ENCODE measurements at places on chromosomes 4 and X.

DNA sequence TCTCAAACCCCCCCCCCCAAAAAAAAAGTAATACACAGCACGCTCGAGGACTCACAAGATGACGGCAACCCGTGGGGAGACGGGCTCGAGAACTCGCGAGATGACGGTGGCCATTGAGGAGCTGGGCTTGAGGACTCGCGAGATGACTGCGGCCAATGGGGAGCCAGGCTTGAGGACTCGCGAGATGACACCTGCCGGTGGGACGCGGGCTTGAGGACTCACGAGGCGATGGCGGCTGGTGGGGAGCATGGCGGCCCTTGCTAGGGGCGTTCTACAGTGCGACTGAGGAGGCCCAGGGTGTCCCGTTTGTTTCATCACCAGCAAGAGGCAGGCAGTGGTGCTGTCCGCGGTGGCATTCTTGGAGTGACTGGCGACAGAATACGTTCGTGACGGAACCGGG is 172.4 kb upstream of the MAGEB16 start:
- DNase-seq: no peak

- DNase-seq: no peak
Measured at GRCh38 chr4:94352996-94353395, 10.4 kb upstream of the HPGDS start.

DNA sequence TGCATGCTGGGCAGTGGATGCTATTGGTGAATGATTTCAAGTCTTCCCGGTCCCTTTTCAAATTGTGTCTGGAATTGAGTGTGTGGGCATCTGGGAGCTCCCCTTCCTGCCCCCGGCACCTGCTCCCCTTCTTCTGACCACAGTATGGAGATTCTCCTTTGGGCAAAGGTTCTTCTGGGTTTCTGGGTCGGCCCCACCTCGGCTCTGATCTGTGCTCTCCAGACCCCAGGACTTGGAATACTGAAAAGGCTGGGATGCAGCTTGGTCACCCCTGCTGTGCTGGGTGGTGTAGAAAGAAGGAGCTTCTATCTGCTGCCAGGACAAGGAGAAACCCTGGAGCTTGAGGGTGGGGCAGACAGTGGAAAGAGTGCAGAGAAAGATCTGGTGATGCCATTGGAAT is 78.8 kb downstream of the WFS1 start:
- DNase-seq: no peak

- no peak for DNase-seq
Measured at GRCh38 chr4:185508181-185508580, 27.1 kb downstream of the PDLIM3 start.

DNA sequence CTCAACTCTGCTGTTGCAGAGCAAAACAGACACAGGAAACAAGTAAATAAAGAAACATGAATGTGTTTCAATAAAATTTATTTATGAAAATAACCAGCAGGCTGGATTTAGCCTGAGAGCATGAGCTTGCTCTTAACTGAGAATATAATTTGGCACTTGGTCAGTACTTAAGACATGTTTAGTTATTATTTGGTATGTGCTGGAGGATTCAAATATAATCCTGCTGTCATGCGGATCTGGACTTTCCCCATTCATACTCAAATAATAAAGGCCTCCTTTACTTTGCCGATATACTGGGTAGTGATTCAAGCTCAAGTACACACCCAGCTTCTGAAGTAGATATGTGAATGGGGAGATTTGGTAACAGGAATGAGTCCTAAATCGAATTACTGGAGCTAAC is 465.5 kb upstream of the HS3ST1 start:
- DNase-seq: no peak

DNA sequence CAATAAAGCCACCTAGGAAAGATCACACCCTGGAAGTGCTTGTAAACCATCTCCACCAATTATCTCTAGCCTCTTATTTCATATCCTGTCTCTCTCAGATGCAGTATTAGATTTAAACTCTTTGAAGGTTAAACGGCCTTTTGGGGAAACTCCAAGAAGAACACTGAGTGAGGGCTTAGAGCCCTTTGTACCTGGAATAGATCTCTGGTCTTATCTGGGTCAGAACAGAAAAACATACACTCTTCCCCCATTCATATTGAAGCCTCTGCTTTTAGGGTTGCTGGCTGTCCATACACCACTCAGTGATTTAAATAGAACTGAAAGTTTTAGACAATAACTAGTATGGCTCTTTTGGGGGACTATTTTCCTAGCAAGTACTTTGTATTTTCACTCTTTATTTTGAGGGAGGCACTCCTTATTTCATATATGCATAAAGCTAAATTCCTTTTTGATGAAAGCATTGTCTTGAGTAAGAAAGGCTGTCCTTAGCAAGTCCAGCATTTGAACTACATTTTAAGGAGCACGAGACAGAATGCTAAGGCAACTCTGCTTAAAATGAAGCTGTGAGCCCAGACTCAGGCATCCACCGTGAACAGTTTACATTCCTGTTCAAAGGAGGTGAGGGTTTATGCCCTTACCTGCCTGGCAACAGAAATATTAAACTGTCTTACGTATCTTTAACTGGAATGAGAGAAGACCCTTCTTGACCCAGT is 17.4 kb downstream of the YY2 start:
- no peak for DNase-seq

DNA sequence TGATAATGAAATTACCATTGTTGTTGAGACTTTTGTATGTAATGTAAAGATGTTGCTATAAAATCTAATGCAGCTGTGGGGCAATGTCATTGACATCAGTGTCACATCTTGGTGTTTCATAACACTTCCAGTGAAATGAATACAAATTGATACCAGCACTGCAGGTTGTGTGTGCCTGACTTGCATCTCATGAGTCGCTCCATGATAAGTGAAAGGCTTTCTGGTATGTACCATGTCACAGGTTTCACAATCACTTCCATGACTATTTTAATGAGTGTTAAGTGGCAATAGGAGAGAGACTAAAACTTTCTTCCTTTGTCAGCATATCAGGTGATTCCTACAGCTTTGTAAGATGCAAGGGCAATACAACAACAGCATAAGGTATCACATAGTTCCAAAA is 94.4 kb downstream of the ABCB7 start:
- DNase-seq: no peak

DNA sequence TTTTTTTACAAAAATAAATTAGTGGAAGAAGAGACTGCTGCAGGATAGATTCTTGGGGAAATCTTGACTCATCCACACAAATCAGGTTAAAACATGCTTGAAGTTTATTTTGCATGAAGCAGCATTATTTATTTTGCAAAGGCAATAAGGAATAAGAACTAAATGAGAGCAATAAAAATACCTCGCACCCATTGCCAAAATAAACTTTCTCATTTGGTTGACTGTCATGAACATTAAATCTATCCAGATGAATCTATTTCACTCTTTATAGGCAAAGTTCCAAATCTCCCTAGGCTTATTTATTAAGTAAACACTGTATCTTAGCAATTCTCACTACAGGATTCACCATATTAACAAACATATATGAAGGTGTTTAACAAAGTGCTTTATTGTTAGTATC is 58.9 kb downstream of the HOPX start:
- no peak for DNase-seq

DNA sequence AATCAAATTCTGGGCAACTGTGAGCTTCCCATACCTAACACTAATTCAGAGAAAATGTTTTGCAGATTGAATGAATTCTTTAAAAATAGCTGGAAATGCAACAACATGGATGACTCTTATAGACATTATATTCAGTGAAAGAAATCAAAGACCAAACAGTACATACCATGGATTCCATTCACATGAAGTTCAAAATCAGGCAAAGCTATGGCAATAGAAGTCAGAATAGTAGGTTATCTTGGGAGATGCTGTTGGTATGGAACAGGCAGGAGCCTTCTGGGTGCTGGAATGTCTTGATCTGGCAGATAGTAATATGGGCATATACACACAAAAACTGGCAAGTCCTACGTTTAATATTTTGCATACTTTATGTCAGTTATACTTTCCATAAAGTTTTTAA is 25.5 kb upstream of the CBLL2 start:
- DNase-seq: no peak

GRCh38 chrX:9859711-9860555 is 73.7 kb downstream of the SHROOM2 start:
- no peak for DNase-seq

DNA sequence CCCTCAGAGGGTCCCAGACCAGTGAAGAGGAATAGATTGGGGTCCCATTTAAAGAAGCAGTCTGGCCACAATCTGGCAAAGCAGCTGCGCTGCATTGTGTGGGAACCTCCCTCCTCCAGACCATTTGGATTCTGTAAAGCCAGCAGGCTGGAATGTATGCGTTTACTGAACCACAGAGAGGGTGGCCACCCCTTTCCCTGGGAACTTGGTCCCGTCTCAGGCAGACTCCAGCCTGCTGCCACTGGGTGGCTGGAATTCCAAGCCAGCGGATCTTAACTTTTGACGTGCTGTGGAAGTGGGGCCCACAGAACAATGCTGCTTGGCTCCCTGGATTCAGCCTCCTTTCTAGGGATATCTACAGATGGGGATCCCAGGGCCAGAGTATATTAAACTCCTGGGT is 307.2 kb downstream of the DACH2 start:
- DNase-seq: no peak
